ENCODE measurements at places on chromosomes 12 and 14.

- no peak for DNase-seq
Measured at GRCh38 chr12:128813883-128814282, 9.9 kb downstream of the SLC15A4 start.

GRCh38 chr12:112029301-112029700 is 16.1 kb downstream of the ERP29 start:
- no peak for DNase-seq

DNA sequence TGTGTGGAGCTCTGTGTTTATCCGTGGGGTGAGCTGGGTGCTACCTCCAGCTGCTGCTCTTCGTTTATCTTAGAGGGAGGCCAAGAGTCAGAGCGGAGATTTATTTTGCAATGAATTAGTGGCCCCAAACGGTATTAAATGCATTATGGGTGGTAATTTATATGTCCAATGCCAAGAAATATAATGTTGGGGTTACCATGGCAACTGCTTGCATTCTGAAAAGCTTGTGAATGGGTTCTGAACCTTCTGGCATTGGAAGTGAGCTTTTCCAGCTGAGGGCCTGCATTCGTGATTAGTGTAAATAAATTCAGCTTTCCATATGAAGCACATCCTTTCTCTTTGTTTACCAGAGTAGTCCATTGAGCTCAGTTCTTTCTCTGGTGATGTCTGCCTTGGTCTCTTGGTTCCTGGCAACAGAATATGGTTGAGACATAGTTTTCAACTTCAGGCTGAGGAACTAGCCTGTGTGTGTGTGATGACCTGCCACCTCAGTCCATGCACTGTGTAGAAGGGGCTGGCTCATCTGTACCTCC is 51.8 kb downstream of the TRAF3 start:
- no peak for DNase-seq

GRCh38 chr12:69602954-69603353 is 7.8 kb downstream of the LRRC10 start:
- DNase-seq: no peak

GRCh38 chr12:131535779-131536178 is 175.1 kb upstream of the SFSWAP start:
- DNase-seq: no peak
